ENCODE measurements at places on chromosomes 6 and 20.

DNA sequence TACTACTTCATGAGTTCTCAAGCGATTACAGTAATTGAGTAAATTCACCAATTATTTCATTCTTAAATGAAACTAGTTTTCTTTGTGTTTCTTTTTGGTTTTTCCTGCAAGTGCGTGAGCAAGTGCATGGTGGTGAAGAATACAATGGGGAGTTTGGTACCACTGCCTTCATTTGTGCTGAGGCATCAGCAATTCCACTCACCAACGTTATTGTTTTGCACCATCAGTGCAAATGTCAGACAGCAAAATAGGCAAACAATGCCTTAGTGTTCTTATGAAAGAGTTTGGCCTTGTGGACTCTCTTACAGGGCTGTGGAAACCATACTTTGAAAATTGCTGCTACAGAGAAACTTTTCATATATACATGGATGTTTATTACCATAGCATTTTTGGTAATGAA, 8.2 kb downstream of the CDH26 start:
- DNase-seq = no peak

DNA sequence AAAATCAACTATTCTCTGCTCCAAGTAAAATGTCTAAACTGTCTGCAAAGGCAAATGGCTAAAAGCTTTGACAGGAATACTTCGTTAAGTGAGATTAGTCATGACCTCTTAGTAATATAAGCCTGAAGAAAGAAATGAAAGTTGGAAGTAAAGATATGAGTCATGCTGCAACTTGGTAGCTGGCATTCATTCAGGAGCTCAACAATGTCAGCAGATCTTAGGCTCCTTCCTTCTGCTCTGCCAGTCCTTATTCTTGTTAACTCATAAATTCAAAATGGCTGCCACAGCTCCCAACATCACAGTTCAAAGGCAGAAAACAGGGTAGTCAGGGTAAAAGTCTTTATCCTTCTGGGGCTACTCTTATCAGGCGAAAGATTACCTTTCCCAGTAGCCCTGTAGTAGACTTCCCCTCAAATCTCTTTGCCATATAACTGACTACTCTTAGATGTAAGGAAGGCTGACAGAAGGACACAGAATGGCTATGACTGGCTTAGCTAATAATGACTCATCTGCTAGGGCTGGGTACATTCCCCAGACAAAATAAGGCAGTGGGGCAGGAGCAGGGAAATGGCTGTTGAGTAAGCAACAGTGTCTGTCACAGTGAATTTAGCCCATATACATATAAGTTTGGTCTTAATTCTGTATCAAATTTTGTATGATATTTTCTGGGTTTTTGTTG, 24.4 kb upstream of the C6orf62 start:
- DNase-seq = peak; percentile 98

DNA sequence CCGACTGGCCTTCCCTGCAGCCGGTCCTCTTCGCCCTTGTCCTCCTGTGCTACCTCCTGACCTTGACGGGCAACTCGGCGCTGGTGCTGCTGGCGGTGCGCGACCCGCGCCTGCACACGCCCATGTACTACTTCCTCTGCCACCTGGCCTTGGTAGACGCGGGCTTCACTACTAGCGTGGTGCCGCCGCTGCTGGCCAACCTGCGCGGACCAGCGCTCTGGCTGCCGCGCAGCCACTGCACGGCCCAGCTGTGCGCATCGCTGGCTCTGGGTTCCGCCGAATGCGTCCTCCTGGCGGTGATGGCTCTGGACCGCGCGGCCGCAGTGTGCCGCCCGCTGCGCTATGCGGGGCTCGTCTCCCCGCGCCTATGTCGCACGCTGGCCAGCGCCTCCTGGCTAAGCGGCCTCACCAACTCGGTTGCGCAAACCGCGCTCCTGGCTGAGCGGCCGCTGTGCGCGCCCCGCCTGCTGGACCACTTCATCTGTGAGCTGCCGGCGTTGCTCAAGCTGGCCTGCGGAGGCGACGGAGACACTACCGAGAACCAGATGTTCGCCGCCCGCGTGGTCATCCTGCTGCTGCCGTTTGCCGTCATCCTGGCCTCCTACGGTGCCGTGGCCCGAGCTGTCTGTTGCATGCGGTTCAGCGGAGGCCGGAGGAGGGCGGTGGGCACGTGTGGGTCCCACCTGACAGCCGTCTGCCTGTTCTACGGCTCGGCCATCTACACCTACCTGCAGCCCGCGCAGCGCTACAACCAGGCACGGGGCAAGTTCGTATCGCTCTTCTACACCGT, 6.1 kb downstream of the UBD start:
- peak; percentile 51 for DNase-seq

DNA sequence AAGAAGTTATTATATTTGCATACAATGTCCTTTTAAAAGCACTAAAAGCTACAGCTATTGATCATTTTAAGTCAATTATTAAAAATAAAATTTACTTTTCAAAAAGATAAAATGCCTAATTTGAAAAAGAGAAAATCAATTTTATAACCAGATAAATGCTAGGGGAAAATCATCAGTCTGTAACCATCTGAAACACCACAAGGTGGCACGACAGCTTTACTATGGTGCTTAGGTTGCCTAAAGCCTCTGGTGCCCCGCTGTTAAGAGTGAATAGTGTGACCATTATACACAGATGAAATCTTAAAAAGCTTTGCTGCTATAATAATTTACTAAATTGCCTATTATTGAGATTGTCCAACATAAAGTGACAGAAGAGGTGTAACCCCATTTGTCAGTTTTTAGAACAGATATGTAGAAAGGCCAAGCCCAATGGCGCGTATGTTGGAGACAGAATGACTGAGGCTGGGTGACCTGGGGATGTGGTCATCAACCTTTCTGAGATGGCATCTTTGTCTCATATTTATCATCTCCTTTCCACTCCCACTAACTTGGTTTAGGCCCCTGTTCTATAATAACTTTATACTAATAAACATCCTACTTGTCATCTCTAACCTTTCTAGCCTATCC, 100.8 kb downstream of the MOXD1 start:
- peak; percentile 58 for DNase-seq

DNA sequence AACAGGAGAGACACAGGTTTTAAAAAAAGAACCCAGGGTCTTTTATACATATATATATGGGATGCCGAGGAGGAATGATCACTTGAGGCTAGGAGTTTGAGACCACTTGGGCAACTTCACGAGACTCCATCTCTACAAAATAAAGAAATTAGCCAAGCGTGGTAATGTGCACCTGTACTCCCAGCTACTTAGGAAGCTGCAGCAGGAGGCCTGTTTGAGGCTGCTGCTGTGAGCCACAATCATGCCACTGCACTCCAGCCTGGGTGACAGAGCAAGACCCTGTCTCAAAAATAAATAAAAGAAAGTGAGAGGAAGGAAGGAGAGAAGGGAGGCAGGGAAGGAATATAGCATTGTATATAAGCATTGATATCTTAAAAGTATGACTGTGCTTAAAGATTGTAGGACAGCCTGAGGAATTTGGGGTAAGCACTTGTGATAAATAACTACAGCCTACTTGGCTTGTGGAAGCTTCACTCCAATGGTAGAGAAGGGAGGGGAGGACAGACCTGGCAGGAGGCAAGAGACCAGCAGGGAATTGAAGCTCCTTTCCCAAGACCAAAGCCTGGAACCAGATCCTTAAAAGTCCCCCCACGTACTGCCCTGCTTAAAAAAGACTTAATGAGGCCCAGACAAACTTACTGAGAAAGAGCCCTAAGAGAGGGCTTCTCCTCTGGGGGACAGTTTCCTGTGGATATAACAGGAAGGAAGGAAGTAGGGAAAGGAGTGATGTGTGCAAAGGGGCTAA, 2.5 kb upstream of the SNTA1 start:
- no peak for DNase-seq
